ENCODE measurements at places on chromosomes 16 and 17.
A peak's percentile ranks its signal among the peaks of the same experiment; 100 is the strongest.

- no peaks in the 10 kb centered on the region for H3K27me3 ChIP-seq
- H3K27ac ChIP-seq, result no peak overlapping the region
- H3K4me3 ChIP-seq, result no peak overlapping the region
- H3K36me3 ChIP-seq, result no peaks in the 10 kb centered on the region
- H3K4me1 ChIP-seq, result no peaks in the 10 kb centered on the region
- DNase-seq, result peak; percentile 46
Observed at GRCh38 chr17:37759014-37759637, 14.3 kb upstream of the HNF1B start.

GRCh38 chr17:34378664-34379101 is 15.7 kb upstream of the CCL1 start:
- H3K27me3 ChIP-seq, result no peaks in the 10 kb centered on the region
- H3K4me3 ChIP-seq, result no peak overlapping the region
- H3K36me3 ChIP-seq, result no peaks in the 10 kb centered on the region
- peaks cover 36% of the 10 kb centered on the region for H3K4me1 ChIP-seq

DNA sequence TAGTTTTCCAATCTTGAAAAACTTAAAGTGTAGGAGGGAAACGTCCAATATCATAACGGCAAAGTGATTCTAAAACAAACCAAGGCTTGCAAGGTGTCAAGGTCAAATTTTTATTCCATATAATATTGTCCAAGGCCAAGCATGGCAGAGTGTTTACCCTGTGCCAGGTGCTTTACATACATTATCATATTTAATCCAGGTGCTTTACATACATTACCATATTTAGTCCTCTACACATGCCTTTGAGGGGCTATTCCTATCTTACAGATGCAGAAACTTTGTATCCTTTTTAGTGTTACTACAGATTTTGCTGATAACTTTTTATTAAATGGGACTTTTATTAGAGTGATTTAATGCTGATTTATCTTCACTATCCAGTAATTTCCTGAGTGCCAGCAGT is 23.9 kb downstream of the MAF start:
- H3K36me3 ChIP-seq, result peaks cover 1% of the 10 kb centered on the region
- H3K27me3 ChIP-seq, result no peaks in the 10 kb centered on the region
- no peak overlapping the region for H3K4me3 ChIP-seq
- peaks cover under 1% of the 10 kb centered on the region for H3K4me1 ChIP-seq
- H3K27ac ChIP-seq, result no peak overlapping the region
- DNase-seq, result no peak

DNA sequence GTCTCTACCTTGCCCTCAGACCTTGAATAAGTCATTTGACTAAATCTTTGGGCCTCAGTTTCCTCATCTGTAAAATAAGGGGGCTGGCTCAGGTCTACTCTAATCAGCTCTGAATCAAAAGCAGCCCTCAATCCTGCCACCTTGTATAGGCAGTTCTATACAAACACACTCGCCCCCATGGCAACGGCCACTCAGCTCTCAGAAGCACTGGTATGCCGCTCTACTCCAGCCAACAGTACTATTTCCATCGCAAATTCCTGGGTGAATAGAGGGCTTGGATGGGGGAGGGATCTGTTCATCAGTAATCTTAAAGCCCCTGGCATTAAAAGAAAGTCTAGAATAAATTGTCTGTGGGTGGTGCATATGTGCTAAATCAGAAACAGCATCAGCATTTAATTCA is 21.2 kb upstream of the TAOK1 start:
- peak; percentile 69 for DNase-seq
- H3K4me1 ChIP-seq, result no peaks in the 10 kb centered on the region
- H3K27me3 ChIP-seq, result no peaks in the 10 kb centered on the region
- no peaks in the 10 kb centered on the region for H3K36me3 ChIP-seq

DNA sequence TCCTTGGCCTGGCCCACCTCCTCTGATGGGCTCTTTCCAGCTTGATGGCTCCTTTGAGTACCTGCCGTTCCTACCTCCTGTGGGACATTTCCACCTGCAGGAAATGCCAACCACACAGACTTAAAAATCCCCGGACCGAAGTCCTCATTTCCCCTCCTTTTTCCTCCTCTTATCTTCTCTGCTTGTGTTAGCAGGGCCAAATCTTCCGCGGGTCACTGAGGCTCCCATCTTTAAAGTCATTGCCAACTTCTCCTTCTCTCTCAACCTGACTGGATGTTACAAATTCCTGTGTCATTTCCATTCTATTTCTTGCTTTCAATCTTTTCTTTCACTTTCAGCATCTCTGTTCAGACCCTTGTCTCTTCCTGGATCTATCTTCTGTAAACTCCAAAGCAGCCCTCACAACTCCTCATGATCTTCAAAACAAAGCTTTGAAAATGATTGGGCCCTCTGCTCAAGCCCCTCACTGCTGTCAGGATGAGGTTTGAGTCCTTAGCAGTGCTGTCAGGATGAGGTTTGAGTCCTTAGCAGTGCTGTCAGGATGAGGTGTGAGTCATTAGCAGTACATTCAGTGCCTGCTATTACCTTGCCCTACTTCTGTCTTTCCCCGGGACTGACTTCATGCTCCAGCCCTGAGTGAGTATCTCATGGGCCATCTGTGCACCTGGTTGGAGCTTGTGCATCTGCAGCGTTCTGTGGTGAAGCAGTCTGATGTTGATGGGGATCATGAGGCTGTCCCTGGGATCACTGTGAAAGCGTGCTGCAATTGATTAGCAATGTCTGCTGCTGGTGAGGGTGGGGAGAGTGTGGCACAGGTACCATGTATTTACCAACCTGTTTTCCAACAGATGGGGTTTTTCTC is 100.1 kb downstream of the IRF8 start:
- H3K4me1 ChIP-seq, result no peaks in the 10 kb centered on the region
- no peaks in the 10 kb centered on the region for H3K36me3 ChIP-seq
- no peaks in the 10 kb centered on the region for H3K27me3 ChIP-seq
- H3K27ac ChIP-seq, result no peak overlapping the region
- no peak for DNase-seq
- no peak overlapping the region for H3K4me3 ChIP-seq

GRCh38 chr16:27980919-27981700 is 82.4 kb downstream of the GSG1L start:
- no peak for DNase-seq
- no peak overlapping the region for H3K27ac ChIP-seq
- no peaks in the 10 kb centered on the region for H3K4me1 ChIP-seq
- no peaks in the 10 kb centered on the region for H3K36me3 ChIP-seq

GRCh38 chr17:78610951-78611511 is 33.8 kb upstream of the DNAH17 start:
- no peaks in the 10 kb centered on the region for H3K4me1 ChIP-seq
- H3K27ac ChIP-seq, result no peak overlapping the region
- no peak for DNase-seq
- H3K36me3 ChIP-seq, result no peaks in the 10 kb centered on the region
- no peak overlapping the region for H3K4me3 ChIP-seq
- no peaks in the 10 kb centered on the region for H3K27me3 ChIP-seq

DNA sequence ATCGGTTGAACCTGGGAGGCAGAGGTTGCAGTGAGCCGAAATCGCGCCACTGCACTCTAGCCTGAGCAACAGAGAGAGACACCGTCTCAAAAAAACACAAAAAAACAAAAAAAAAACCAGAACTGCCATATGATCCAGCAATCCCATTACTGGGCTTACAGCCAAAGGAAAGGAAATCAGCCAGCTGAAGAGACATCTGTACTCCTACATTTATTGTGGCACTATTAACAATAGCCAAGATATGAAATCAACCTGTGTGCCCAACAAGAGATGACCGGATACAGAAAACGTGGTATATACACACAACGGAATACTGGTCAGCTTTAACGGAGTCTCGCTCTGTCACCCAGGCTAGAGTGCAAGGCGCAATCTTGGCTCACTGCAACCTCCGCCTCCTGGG is 14.6 kb downstream of the FANCA start:
- DNase-seq, result peak; percentile 76
- no peaks in the 10 kb centered on the region for H3K4me1 ChIP-seq
- no peak overlapping the region for H3K4me3 ChIP-seq

- DNase-seq, result no peak
- H3K27ac ChIP-seq, result no peak overlapping the region
- no peaks in the 10 kb centered on the region for H3K27me3 ChIP-seq
Observed at GRCh38 chr17:6919158-6919557, 76.7 kb upstream of the ALOX12 start.

- no peaks in the 10 kb centered on the region for H3K27me3 ChIP-seq
- no peak overlapping the region for H3K4me3 ChIP-seq
- H3K27ac ChIP-seq, result no peak overlapping the region
Observed at GRCh38 chr17:74671031-74671771, 41.5 kb downstream of the CD300LF start.

- H3K27me3 ChIP-seq, result no peaks in the 10 kb centered on the region
- no peaks in the 10 kb centered on the region for H3K36me3 ChIP-seq
Observed at GRCh38 chr16:26729951-26730541, 336.7 kb upstream of the C16orf82 start.

DNA sequence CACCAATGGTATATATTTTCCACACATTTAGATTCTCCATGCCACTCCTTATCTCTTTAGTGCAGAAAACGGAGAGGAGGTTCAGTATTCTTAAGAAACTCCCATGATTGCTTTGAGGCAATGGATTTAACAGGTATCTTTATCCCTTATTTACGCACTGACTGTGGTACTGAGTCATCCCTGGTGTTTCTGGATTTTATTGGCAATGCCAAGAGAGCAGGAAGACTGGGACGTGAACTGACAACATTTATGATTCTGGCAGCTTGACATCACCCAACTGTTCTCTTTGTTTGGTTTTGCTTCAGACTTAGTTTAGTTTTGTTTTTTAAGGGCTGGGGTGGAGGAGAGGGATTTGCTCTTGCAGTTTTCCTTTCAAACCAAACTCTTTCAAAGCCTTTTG is 131.4 kb downstream of the WWOX start:
- H3K27ac ChIP-seq, result no peak overlapping the region
- H3K4me3 ChIP-seq, result no peak overlapping the region
- no peaks in the 10 kb centered on the region for H3K36me3 ChIP-seq
- H3K4me1 ChIP-seq, result peaks cover 45% of the 10 kb centered on the region

DNA sequence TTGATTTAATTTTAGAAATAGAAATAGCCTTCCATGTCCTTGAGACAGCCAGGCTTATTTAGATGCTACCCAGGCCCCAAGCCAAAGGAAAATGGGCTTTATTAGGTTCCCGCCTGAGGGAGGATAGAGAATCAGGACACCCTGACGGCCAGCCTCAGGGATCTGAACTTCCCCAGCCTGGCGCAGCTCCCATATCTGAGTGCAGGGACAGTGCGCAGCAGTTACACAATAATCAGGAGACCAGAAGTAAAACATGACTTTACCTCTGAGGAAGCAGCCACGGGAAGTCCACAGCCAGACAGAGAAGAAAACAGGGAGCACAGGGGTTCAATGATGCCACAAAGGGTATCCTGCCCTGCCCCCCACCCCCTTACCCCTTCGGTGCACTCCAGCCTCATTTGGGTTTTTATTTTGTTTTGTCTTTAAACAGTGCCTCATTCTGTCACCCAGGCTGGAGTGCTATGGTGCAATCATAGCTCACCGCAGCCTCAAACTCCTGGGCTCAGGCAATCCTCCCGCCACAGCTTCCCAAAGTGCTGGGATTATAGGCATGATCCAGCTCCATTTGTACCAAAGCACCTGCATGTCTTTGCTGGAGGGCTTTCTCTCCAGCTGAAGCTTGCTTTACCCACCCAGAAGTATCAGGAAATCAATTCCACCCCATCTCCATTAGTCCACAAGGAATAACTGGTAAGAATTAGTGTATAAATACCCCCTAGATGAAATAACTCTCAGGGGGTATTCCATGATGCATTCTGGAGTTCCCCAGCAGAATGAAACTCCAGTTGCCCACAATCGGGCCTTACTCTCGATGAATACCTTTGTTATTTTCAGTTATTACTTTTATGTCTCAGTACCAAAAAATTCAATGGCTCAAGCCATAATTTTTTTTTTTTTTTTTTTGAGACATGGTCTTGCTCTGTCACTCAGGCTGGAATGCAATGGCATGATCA is 21.9 kb downstream of the ORC6 start:
- H3K4me3 ChIP-seq, result no peak overlapping the region
- peak overlapping the region; percentile 54 for H3K27ac ChIP-seq
- no peaks in the 10 kb centered on the region for H3K36me3 ChIP-seq
- no peak for DNase-seq
- peaks cover 2% of the 10 kb centered on the region for H3K4me1 ChIP-seq
- no peaks in the 10 kb centered on the region for H3K27me3 ChIP-seq

DNA sequence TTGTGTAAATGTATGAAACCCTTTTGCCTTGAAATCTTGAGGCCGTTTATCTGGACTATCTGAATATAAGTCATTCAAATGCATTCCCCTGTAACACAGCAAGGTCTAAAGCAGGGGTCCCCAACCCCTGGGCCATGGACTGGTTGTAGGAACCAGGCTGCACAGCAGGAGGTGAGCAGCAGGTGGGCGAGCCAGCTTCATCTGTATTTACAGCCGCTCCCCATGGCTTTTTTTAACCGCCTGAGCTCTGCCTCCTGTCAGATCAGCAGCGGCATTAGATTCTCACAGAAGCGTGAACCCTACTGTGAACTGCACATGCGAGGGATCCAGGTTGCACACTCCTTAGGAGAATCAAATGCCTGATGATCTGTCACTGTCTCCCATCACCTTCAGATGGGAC is 24.1 kb downstream of the DNAH3 start:
- H3K27me3 ChIP-seq, result no peaks in the 10 kb centered on the region
- H3K4me3 ChIP-seq, result no peak overlapping the region
- H3K36me3 ChIP-seq, result no peaks in the 10 kb centered on the region
- no peak overlapping the region for H3K27ac ChIP-seq
- H3K4me1 ChIP-seq, result no peaks in the 10 kb centered on the region
- no peak for DNase-seq

DNA sequence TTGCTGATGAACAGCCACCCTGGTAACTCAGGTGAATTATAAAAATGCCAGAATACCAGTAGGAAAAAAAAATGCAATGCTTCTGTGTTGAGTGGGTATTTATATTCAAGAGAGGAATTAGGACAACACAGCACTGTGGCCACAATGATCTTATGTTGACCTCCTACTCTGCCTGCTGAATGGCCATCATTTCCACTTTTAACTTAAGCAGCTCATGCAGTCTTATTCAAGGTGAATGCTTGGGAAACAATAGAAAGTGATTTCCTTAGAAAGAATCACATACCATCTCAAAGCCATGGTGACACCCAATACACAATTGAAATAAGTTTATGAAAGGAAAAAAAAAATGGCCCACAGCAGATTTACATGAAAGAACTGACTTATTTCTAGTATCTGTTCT is 224.0 kb downstream of the CDH8 start:
- no peak overlapping the region for H3K27ac ChIP-seq
- H3K36me3 ChIP-seq, result no peaks in the 10 kb centered on the region
- no peak overlapping the region for H3K4me3 ChIP-seq
- no peaks in the 10 kb centered on the region for H3K27me3 ChIP-seq

GRCh38 chr16:57802341-57803133 is at the start of gene KIFC3:
Gene KIFC3 (minus strand): TSS chr16:57802491. CDS start chr16:57798243, 4,248 bp downstream.
- H3K4me3 ChIP-seq, result peak within 1 kb of the TSS; percentile 65
- peak; percentile 92 for DNase-seq
- H3K36me3 ChIP-seq, result no peaks in the 10 kb centered on the region
- H3K4me1 ChIP-seq, result peaks cover 34% of the 10 kb centered on the region

DNA sequence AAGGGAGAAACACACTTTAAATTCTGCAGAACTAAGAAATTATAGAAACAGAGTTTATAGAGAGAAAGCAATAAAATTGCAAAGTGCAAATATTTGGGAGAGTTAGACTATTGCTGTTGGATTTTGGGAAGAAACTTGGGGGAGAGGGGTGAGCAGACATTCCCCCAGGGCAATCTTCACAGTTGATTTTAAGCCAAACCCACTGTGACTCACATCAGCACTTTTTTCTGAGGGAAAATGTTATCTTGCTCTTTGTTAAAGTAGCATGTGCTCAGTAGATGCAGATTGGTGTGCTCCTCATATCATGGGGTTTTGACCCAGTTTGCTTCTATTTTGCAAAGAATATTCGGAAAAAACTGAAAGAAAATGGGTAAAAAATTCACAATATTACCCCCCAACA is 367.6 kb downstream of the CDH11 start:
- no peak overlapping the region for H3K4me3 ChIP-seq
- no peaks in the 10 kb centered on the region for H3K4me1 ChIP-seq
- no peak for DNase-seq
- no peak overlapping the region for H3K27ac ChIP-seq
- no peaks in the 10 kb centered on the region for H3K27me3 ChIP-seq
- H3K36me3 ChIP-seq, result no peaks in the 10 kb centered on the region

Measured in lung (tissue), 17 donors.